ENCODE measurements at places on chromosomes 2 and 18.
A peak's percentile ranks its signal among the peaks of the same experiment; 100 is the strongest.

GRCh38 chr2:64698668-64699444, 45.1 kb upstream of the SERTAD2 start:
- no peak for DNase-seq

DNA sequence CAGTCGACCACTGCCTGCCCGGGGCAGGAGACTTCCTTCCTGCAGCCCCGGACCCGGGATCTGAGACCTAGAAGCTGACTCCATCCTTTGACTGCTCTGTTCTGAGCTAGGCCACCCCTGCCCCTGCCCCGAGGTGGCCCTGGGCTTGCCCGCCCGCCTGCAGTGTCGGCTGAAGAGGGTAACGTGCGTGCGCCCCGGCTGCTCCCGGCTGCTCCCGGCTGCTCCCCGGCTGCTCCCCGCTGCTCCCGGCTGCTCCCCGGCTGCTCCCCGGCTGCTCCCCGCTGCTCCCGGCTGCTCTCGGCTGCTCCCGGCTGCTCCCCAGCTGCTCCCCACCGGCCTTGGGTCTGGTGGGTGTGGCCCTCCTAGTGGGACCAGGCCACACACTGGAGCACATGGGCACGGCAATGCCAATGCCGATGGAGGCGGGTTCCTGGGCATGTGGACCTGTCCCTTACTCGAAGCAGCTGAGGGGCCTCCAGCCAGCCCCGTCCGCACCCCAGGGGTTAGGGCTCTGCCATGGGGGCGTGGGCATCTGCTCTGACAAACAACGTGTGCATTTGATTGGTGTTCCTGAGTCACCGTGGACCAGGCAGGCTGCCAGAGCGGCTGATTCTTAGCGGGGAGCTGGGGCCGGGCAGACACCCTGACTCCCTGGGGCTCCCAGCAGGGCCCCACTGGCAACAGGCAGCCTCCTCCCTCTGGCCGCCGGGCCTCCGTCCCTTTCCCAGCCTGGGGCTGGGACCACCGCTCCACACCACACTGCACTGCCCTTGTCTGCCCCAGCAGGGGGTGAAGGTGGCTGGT, 2.0 kb upstream of the GAL3ST2 start:
- no peak for DNase-seq

DNA sequence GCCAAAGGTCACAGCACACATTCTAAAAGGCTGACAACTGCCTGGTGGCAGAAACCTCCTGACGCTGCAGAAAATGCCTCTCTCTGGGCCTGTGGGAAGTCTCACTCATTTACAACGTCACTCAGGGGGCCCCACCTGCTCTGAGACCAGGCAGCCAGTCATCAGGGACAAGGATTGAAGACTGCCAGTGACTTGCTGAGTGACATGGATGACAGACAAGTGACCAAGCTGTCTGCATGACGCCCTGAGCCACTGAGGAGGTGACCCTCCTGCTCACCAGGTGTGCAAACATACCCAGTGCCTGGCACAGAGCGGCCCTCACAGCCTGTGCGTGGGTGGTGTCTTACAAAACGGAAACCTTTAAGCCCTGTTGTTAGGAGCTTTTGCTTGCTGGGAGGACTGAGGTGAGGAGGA, 392.4 kb downstream of the TNS1 start:
- DNase-seq = peak; percentile 34

- DNase-seq = no peak
Observed at GRCh38 chr18:78208461-78208860, 771.2 kb upstream of the SALL3 start.

- no peak for DNase-seq
Observed at GRCh38 chr2:120547662-120548061, 188.0 kb upstream of the GLI2 start.

GRCh38 chr18:28682912-28683311, 506.0 kb upstream of the CDH2 start:
- no peak for DNase-seq

DNA sequence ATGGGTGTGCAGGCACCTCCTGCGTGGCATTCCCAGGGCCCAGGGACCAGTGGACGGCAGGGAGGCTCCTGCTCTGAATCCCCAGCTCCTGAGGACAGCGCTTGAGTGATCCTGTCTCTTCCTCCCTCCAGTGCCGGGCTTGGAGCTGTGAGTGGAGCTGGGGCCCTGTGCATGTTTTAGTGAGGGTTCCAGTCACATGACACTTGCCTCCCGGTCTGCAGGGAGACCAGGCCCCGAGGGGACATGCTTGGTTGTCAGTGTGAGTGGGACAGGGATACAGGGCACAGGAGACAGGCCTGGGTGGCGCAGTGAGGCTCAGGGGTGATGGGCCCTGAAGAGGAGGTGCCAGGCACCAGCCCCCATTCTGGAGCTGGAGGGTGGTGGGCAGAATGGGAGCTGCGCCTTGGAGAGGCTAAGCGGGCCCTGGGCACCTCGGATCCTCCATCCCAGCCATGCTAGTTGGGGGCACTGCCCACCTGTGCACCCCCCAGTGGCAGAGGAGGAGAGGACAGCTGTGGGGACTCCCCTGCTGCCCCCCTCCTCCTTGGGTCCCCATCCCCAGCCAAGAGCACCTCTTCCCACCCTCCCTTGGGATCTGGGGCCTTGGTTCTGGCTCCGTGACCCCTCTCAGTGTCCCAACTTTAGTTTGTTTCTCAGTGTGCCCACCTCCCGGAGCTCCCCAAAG, 12.0 kb downstream of the ARHGEF4 start:
- DNase-seq = no peak

DNA sequence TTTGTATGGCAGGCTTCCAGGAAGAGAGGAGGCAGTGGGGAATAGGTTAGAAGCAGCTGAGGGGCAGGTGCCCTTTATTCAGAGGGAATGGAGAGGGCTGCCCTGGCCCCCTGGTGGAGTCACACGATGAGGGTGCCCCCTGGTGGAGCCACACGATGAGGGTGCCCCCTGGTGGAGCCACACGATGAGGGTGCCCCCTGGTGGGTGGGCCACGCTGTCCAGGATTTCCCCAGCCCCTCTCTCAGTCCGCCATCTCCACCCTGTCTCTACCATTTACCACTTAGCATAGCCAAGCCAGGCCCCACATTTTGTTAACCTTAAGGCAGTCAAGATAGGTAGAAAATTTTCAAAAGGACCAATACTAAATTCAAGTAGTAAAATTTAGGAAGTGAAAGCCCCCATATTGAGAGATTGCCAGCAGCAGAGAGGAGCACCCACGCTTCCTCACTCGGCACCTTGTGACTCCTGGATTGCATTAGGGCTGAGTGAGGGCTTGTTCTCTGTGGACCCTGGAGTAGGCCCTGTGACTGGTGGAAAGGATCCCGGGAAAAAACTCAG, 10.4 kb upstream of the FAM228A start:
- DNase-seq = peak; percentile 33

- no peak for DNase-seq
Observed at GRCh38 chr2:98463988-98464771, 19.5 kb downstream of the INPP4A start.

DNA sequence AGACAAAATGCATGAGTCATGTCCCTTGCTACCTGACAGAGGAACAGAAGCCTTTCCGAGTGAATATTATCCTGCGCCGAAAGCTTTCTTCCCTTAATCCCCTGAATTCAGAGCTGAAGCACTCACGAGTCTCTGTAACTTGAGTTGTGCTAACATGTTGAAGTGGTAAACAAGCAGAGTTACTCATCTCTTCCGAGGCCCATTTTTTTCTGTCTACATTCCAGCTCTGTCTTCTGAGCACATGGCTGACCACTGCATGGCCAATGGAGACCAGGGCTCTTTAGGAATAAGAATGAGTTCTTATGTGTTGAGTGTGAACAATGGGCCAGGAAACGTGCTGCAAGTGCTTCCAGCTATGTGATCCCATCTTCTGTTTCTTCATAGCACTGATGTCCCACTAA, 73.1 kb upstream of the PID1 start:
- DNase-seq = no peak

DNA sequence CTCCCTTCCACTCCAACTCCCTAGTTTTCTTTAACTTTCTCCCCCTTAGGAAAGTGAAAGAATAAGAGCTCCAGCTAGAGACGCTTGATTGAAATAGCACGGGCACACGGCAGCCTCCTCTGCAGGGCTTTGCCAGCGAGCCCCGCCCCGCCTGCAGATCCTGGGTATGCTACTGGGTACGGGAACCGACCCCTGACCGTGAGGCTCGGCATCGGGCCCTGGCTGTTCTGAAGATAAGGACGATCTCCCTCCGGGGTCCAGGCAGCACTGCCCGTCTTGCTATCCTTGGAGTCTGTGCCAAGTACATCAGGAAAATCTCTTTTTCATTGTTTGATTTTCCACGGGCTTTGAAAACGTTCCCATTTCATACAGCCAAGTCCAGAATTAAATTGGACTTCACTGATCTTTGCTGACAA, 284.5 kb downstream of the MTX2 start:
- DNase-seq = peak; percentile 18

- no peak for DNase-seq
Observed at GRCh38 chr2:98750593-98751282, 19.8 kb upstream of the MGAT4A start.

- no peak for DNase-seq
Observed at GRCh38 chr2:104448661-104449440, 405.1 kb upstream of the POU3F3 start.

DNA sequence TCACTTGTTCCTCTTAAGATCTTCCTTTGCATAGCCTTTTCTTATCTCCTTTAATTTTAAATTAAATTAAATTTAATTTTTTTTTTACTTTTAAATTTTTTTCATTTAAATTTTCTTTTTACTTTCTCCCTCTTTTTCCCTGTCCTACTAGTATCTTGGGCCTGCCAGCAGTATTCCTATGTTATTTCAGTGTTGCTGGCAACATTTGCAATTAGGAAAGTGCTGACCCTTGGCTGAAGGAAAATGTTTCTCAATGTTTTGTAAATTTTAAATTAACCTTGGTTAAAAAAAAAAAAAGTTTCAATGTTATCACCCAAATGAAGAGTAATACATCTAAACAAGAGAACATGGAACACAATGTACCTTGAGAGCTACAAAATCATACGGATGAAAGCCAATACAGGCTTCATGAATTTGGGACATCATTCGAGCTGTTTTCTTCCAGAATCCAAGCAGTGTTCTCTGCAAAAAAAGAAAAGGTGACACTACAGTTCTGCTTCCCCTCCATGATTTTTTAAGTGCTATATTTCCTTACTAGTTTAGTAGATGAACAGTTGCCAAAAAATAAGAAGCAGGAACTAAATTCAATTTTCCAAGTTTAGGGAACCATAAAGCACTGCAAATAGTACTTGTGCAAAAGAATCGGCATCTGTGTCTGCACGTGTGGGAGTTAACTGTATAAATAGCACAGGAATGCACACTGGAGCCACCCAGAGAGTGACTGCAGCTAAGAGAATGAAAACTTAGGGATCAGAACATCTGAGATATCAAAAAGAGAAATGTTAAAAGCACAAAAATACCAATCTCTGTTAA, 55.8 kb downstream of the ICA1L start:
- no peak for DNase-seq

DNA sequence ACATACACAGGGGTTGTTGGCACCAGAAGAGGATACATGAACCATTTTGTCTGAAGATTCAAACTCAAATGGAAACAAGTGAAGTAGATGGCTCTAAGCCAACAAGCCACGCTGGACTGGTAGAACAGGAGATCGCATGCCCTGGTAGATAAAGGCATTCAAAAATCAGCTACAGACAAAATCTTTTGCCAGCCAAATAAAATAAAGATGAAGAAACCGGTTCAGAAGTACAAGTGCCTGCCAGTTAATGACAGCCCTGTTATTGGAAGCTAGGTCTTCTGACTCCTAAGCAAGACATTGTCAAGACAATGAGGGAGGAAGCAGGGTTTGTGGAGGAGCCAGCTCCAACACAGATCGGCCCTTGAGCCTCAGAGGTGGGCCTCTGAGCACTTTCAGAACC, 52.3 kb downstream of the EHD3 start:
- DNase-seq = no peak

GRCh38 chr2:164706522-164706921, 85.2 kb upstream of the GRB14 start:
- DNase-seq = no peak

DNA sequence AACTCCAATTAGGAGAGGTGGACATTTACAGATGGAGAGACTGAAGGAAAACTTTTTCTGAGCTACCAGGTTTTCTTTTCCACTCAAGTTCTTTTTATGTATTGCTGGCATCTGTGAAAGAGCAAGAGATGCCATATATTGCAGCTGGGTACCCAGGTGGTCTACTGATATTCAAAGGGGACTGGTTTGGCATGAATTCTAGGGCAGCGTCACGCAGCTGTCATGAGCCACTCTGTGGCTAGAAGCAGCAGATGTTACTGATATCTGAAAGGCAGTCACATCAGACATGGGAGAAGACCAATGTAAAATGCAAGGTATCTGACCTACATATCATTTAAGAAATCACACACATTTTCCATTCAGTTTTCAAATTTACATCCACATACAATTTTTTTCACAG, 408.8 kb downstream of the GALNT13 start:
- DNase-seq = no peak

DNA sequence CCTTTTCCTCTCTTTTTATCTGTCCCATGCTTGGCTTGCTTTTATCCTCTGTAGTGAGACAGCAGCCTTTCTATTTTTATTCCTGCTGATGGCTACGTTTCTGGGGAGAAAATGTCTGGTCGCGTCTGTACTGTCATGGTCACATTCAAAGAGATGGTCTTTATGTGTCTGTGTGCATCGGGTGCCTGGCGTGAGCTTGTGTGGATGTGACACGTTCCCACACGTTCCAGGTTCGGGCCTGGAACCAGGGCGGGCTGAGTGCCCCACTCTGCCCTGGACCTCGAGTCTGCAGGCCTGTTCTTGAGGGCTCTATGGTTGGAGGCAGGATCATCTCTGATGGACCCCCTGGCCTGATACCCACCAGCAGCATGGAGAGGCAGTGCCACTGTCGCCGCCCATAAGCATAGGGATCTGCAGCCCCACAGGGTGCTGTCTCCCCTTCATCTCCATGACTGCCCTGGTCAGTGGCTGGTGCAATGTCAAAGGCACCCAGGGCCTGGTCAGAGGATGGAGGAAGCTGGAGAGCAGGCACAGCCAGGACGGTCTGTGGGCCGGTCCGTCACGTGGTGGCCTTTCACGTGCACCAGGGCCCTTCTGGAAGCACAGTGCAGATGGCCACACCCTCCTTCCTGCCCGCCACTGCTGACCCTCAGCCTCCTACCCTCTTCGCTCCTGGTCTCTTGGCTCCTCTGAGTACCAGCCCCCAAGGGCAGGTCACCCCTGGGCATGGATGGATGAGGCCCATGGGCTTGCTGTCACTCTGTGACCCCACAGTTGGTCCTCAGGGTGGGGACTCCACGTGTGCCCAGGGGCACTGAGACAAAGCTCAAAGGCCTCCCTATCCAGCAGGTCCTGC, 149.2 kb upstream of the TWIST2 start:
- no peak for DNase-seq

GRCh38 chr2:179561702-179562101, 297.1 kb upstream of the SESTD1 start:
- DNase-seq = no peak

- no peak for DNase-seq
Observed at GRCh38 chr2:161030260-161031063, 129.8 kb upstream of the TANK start.

DNA sequence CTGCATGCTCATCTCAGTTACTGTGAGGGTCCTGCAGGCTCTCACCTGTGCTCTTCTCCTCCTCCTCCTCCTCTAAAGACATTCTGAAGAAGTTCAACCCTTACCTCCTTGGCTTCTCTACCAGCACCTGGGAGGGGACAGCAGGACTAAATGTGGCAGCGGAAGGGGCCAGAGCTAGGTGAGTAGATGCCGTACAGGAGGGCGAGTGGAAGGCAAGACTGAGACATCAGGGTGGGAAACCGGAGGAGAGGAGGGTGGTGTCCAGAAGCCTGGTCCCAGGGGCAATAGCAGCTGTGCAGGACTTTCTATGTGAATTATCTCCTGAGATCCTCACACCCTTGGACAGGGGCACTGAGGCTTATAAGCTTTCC, 124.9 kb downstream of the PLB1 start:
- no peak for DNase-seq

GRCh38 chr18:44818668-44819403, 138.1 kb downstream of the SETBP1 start:
- DNase-seq = no peak
